Breast epithelium (tissue), 4 donors: ENCODE measurements at places on chromosomes 13 and 19. TPM values are rescaled to one million over a fixed set of nuclear protein-coding genes. Genes with fewer than 3 reads are reported as not detected.
A peak's percentile ranks its signal among the peaks of the same experiment; 100 is the strongest.

MTIF3 gene
- total RNA-seq = 67.5 TPM

PSG11 gene
- total RNA-seq = not detected

NCAN gene
- total RNA-seq = not detected

FXYD5 gene
- 52.4 TPM for total RNA-seq

CEACAM5 gene
- not detected for total RNA-seq

ZNF709 gene
- total RNA-seq = 6.2 TPM

C5AR1 gene
- total RNA-seq = 10.8 TPM

ASF1B gene
- total RNA-seq = 1.2 TPM

CRX gene
- total RNA-seq = not detected

ZNF700 gene
- total RNA-seq = 32.9 TPM

PCSK4 gene
- 10.0 TPM for total RNA-seq

FFAR2 gene
- total RNA-seq = not detected

DNA sequence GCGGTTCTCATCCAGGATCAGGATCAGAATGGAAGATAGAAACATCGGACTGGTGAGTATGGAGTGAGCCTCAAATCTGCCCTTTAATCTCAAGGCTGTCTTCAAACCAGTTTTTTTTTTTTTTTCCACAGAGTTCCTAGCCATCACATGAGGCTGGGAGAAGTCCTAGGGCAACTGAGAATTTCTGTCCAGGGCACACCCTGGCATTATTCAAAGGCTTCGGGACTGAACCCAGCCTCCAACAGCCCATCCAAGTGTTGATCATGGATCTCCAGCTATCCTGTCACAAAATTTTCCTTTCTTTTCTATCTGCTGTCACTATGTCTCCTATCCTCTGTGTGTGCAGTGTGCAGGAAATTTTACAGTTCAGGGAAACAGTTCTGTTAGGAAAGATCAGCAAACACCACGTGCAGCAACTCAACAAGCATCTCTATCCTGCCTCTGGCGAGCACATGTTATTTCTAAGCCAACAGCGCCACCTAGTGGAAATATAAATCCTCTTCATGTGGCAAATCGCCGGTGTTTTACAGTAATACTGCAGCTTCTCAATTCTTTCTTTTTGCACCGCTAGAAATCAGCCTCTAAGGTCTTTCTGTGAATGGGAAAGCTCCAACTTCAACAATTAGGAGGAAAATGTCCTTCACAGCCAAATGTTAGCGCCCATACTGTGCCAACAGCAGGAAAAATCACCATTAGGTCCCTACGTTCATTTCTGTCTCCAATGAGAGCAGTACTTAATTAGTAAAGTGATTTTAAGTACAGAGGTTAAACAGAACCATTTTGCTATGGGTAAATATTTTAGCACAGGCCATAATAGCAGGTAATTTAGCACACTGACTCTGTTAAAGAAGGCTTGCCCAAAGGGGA is 21.4 kb upstream of the ZNF181 start:
- no peaks in the 10 kb centered on the region for H3K4me1 ChIP-seq
- no peaks in the 10 kb centered on the region for H3K27me3 ChIP-seq
- no peak for DNase-seq
- no peaks in the 10 kb centered on the region for H3K36me3 ChIP-seq
- H3K4me3 ChIP-seq = no peak overlapping the region

DNA sequence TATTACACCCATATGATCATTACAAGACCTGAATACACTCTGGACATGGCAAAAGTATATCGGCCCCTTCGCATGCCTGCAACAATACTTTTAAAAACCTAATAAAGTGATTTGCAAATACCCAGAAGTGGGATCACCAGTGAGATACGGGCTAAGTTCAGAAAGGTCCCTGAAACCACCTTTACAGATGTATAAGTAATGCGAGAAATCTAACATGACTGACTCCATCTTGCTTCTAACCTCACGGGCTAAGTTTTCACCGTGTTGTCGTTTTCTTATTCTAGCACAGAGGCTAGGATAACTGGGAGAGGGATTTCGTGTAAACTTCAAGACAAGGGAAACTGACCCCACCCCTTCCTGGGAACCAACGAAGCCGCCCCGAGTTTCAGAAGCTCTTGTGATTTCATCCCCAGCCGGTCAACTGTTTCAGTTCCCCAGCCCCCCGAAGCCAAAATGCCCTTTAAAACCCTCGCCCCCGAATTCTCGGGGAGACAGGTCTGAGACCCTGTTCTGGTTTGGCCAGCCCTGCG is 703 bp downstream of the NEK3 start:
- no peak for DNase-seq
- H3K27me3 ChIP-seq = no peaks in the 10 kb centered on the region
- H3K36me3 ChIP-seq = no peaks in the 10 kb centered on the region

- H3K36me3 ChIP-seq = no peaks in the 10 kb centered on the region
- no peak overlapping the region for H3K4me3 ChIP-seq
- no peak for DNase-seq
- no peaks in the 10 kb centered on the region for H3K4me1 ChIP-seq
These were observed 1554.9 kb downstream of the EFNB2 start for GRCh38 chr13:104980586-104980985.

- H3K36me3 ChIP-seq = no peaks in the 10 kb centered on the region
- no peak for DNase-seq
- H3K27me3 ChIP-seq = no peaks in the 10 kb centered on the region
- H3K4me3 ChIP-seq = peak overlapping the region; percentile 39
- peak overlapping the region; percentile 90 for H3K27ac ChIP-seq
These were observed 3.6 kb upstream of the KCNN4 start for GRCh38 chr19:43784241-43784980.

DNA sequence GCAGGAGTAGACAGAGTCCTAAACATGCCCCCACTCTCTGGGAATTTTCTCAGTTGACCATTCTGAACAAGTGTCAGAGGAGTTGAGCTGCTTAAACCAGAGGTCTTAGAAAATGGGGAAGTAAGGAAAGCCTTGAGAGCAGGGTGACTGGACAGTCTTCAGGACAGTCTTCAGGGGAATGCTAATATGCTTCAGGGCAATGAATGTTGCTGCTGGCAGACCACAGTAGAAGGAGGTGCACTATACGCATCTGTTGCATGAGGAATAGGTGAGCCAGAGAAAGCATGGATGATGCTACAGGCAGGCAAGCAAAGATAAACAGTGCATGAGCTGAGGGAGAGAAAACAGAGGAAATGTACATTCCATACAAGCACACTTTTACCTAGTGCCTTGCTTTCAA is 196.6 kb upstream of the GPR12 start:
- no peaks in the 10 kb centered on the region for H3K4me1 ChIP-seq
- no peaks in the 10 kb centered on the region for H3K36me3 ChIP-seq
- no peak overlapping the region for H3K27ac ChIP-seq
- peaks cover 13% of the 10 kb centered on the region for H3K27me3 ChIP-seq
- no peak for DNase-seq

- peaks cover 35% of the 10 kb centered on the region for H3K4me1 ChIP-seq
- peak overlapping the region; percentile 22 for H3K27ac ChIP-seq
- H3K36me3 ChIP-seq = no peaks in the 10 kb centered on the region
- DNase-seq = no peak
- H3K27me3 ChIP-seq = no peaks in the 10 kb centered on the region
- no peak overlapping the region for H3K4me3 ChIP-seq
These were observed 2.7 kb downstream of the PLEKHF1 start for GRCh38 chr19:29667901-29668341.

DNA sequence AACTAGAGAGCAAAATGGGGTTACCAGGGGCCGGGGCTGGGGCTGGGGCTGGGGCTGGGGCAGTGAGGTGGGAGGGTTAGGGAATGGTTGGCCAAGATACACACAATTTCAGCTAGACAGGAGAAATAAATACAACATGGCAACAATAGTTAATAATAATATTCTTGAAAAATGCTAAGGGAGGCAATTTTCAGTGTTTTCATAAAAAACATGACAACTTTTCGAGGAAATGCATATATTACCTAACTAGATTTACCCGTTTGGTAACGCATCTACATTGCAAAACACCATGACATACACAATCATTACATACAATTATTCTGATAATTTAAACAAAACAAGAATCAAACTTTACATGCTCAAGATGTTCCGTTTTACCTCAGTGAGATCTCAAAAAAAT is 12.2 kb downstream of the RFPL4AL1 start:
- no peaks in the 10 kb centered on the region for H3K4me1 ChIP-seq
- H3K27ac ChIP-seq = no peak overlapping the region
- H3K36me3 ChIP-seq = no peaks in the 10 kb centered on the region
- no peaks in the 10 kb centered on the region for H3K27me3 ChIP-seq
- no peak overlapping the region for H3K4me3 ChIP-seq

DNA sequence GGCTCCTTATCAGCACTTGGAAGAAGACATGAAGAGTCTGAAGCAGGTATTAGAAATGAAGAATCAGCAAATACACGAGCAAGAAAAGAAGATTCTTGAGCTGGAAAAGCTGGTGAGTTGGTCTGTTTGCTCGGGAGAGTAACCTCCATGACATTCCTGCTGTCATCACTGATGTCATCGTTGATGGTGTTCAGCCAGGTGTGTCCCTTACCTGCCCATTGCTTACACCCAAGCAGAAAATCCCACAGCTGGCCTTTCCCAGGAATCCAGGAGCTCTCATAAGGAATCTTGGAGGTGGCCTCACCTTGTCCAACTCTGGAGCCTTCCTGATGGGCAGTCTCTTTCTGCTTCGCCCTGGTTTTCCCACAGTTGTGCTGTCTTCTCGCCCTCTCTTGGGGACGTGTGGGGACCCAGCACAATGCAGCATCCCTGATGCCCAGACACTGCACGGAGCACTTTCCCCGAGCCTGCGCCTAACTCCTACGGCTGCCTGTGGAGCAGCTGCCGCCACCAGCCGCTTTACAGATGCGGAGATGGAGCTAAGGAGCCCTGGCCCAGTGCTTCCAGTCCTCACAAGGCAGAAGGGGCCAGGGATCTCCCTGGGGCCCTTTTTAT is 97.0 kb downstream of the SLC7A1 start:
- no peak overlapping the region for H3K27ac ChIP-seq
- no peak for DNase-seq
- H3K4me3 ChIP-seq = no peak overlapping the region
- no peaks in the 10 kb centered on the region for H3K36me3 ChIP-seq
- H3K27me3 ChIP-seq = no peaks in the 10 kb centered on the region

GRCh38 chr19:13301627-13302334 is 151.6 kb downstream of the IER2 start:
- no peaks in the 10 kb centered on the region for H3K36me3 ChIP-seq
- H3K27me3 ChIP-seq = peaks cover 3% of the 10 kb centered on the region

GRCh38 chr13:21800837-21801616 is 130.2 kb downstream of the FGF9 start:
- no peaks in the 10 kb centered on the region for H3K4me1 ChIP-seq
- DNase-seq = no peak
- H3K27ac ChIP-seq = no peak overlapping the region
- no peaks in the 10 kb centered on the region for H3K36me3 ChIP-seq

GRCh38 chr19:54158812-54159351 is 639 bp downstream of the LENG1 start:
- no peaks in the 10 kb centered on the region for H3K4me1 ChIP-seq
- H3K4me3 ChIP-seq = peak overlapping the region; percentile 65
- DNase-seq = no peak
- peak overlapping the region; percentile 97 for H3K27ac ChIP-seq
- no peaks in the 10 kb centered on the region for H3K36me3 ChIP-seq

DNA sequence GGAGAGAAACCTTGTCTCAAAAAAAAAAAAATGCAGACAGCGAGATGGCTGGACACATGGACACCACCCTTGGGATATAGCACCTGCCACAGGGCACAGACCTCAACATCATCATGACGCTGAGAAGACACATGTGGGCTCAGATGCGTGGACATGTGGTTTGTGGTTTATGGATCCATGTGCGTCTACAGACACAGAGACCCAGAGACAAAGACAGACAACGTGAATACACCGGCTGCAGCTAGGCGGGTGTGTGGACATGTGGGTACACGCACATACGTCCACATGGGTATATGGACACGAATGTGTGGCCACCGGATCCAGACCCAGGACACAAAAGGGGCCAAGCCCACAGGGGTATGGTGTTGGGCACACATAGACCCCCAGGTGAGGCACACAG is 1.3 kb downstream of the TNFSF14 start:
- no peak for DNase-seq
- H3K27me3 ChIP-seq = no peaks in the 10 kb centered on the region
- H3K4me1 ChIP-seq = no peaks in the 10 kb centered on the region
- H3K27ac ChIP-seq = no peak overlapping the region
- H3K4me3 ChIP-seq = no peak overlapping the region

DNA sequence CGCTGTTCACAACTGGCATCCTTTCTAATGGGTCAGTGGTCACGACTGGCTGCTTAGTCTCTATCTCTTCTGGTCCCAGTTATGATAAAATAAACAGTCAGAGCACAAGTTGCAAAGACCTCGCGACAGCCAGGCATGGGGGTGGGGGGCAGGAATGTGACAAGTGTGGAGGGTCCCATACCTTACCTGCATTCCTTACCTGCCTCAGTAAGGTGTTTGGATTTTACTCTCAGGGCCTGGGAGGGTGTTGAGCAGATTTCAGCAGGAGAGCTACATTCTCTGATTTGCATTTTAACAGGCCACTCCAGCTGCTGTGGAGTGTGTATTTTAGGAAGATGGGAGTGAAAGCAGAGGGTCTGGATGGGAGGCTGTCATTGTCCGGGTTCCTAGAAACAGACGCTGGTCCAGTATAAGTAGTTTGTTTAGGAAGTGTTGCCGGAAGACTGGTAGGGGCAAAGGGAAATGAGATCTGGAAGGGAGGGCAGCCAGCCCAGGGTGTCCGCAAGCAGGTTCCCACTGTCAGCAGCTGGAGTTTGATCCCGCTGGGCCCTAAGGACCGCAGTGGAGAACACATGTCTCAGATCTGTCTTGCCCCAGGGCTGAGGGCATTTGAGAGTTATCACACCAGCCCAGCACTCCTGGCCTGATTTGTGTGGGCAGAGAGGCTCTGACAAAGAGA is 920.0 kb downstream of the UQCRFS1 start:
- no peak overlapping the region for H3K27ac ChIP-seq
- no peak for DNase-seq
- H3K27me3 ChIP-seq = no peaks in the 10 kb centered on the region
- no peaks in the 10 kb centered on the region for H3K4me1 ChIP-seq

- DNase-seq = no peak
- H3K27ac ChIP-seq = no peak overlapping the region
- H3K4me3 ChIP-seq = no peak overlapping the region
- H3K27me3 ChIP-seq = no peaks in the 10 kb centered on the region
These were observed 8.4 kb upstream of the CEACAM19 start for GRCh38 chr19:44662691-44663385.

- no peak overlapping the region for H3K27ac ChIP-seq
- no peaks in the 10 kb centered on the region for H3K27me3 ChIP-seq
- H3K36me3 ChIP-seq = no peaks in the 10 kb centered on the region
- H3K4me1 ChIP-seq = no peaks in the 10 kb centered on the region
- DNase-seq = no peak
These were observed 29.5 kb upstream of the SACS start for GRCh38 chr13:23462815-23463559.

DNA sequence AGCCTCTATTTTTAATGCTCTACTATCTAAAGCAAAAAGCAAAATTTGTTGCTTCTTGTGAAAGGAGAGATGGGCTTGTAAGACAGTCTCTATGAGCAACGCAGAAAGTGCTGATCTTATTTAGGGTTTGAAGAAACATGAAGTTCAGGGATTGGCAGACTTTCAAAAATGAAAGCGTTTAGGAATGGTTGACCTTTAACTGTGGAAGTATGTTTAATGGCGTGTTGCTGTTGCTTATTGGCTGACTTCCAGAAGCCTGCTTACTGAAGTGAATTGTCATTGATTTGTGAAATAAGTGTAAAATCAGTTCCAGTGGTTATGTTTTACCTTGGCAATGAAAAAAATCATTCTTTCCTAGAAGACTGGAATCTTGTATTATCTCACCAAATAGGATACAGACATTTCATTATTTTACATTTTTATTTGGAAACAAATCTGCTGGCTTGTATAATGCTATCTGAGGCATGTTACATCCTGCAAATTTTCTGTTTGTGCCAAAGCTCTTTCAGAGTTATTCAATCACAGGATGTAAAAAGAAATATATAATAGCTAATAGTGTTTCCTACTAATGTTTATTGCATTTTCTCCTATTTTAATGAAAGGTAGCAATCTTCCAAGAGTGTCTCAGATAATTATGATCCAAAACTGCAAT is 221.3 kb upstream of the SLITRK6 start:
- no peak overlapping the region for H3K4me3 ChIP-seq
- DNase-seq = no peak
- no peak overlapping the region for H3K27ac ChIP-seq
- H3K4me1 ChIP-seq = no peaks in the 10 kb centered on the region
